Mucosa of descending colon (tissue), 3 donors: ENCODE measurements at places on chromosomes 7 and 10. TPM values are rescaled to one million over a fixed set of nuclear protein-coding genes. Genes with fewer than 3 reads are reported as not detected.

GPR15LG gene
- 467 TPM for total RNA-seq

FAM131B gene
- total RNA-seq: 0.43 TPM

CASP7 gene
- 186 TPM for total RNA-seq

PUS7 gene
- 8.2 TPM for total RNA-seq

HOXA5 gene
- total RNA-seq: 26.6 TPM

FKBP6 gene
- total RNA-seq: not detected

KNDC1 gene
- total RNA-seq: 0.60 TPM

CPN1 gene
- total RNA-seq: 0.14 TPM

EEPD1 gene
- 16.3 TPM for total RNA-seq

ADGRA1 gene
- not detected for total RNA-seq

ZKSCAN5 gene
- 5.9 TPM for total RNA-seq

MET gene
- 35.1 TPM for total RNA-seq

CARD11 gene
- 3.2 TPM for total RNA-seq

ABCB4 gene
- 1.4 TPM for total RNA-seq

CFAP69 gene
- total RNA-seq: 4.5 TPM

- DNase-seq: no peak
These were observed 68.2 kb downstream of the CFTR start for GRCh38 chr7:117548035-117548434.

DNA sequence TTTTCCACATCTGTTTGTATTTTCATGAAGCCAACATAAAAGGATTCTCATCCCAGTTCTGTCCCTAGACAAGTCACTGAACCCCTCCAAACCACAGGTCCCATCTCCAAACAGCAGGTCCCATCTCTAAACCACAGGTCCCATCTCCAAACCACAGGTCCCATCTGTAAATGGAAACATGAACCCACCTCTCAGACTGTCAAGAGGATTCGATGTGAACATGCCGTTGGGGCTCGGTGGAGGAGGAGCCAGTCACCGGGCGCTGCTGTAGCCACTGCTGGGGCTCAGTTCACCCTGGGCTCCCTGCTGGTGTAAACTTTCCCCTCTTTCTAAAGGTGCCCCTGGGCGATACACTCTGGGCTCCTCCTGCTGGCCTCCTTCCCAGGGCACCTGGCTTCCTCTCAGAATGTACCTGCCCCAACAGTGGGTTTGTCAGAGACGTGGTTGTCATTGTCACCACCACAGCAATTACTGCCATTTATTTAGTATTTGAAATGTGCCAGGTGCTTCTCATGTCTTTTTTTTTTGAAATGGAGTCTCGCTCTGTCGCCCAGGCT, 13.0 kb downstream of the LHPP start:
- no peak for DNase-seq

GRCh38 chr10:3000048-3000447, 67.3 kb upstream of the PFKP start:
- DNase-seq: no peak

GRCh38 chr7:41786404-41786803, 83.5 kb upstream of the INHBA start:
- no peak for DNase-seq

- DNase-seq: no peak
These were observed 1.3 kb upstream of the CUL1 start for GRCh38 chr7:148697256-148698006.

- DNase-seq: no peak
These were observed 47.6 kb downstream of the POT1 start for GRCh38 chr7:124881981-124882380.

DNA sequence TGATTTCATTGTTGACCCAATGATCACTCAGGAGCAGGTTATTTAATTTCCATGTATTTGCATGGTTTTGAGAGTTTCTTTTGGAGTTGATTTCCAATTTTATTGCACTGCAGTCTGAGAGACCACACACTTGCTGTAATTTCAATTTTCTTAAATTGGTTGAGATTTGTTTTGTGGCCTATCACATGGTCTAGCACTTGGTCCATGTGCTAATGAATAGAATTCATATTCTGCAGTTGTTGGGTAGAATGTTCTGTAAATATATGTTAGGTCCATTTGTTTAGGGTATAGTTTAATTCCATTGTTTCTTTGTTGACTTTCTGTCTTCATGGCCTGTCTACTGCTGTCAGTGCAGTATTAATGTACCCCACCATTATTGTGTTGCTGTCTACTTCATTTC, 36.3 kb upstream of the PPP1R9A start:
- DNase-seq: no peak

DNA sequence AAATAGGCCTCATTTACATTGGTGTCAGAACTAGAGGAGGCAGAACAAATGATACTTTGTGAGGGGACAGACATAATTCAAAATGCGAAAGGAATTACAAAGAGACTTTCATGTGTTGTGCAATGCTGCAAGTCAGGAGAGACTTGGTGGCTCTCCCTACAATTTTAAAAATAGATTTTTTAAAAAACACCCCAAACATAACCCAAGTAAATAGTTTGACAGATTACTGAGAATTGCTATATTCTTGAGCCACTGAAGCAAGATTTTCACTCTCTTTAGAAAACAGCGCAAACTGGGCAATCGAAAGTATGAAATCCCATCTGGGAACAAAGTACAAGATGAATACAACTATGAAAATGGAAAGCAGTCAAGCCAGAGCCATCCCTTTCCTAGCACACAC, 126.3 kb upstream of the NPY start:
- DNase-seq: no peak

GRCh38 chr10:95792874-95793285, 36.9 kb downstream of the ENTPD1 start:
- DNase-seq: no peak

DNA sequence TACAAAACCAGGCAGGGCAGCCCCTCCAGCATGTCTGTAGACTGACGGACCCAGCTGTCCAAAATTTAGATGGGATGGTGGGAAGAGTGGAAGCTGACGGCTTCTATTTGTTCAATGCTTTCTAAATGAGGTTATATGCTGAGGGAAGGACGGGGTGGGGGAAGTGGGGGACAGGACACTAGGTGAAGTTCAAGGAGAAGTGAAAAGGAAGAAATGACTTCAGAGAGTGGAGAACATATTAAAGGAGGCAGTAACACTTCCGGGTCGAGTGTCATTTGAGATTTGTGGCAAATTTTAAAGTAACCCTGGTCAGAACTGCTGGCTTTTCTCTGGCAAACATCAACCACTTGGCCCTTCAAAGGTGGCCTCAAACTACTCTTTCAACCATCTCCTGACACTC, 9.4 kb downstream of the PIP4K2A start:
- no peak for DNase-seq

GRCh38 chr10:852386-852785, 79.1 kb downstream of the LARP4B start:
- no peak for DNase-seq

DNA sequence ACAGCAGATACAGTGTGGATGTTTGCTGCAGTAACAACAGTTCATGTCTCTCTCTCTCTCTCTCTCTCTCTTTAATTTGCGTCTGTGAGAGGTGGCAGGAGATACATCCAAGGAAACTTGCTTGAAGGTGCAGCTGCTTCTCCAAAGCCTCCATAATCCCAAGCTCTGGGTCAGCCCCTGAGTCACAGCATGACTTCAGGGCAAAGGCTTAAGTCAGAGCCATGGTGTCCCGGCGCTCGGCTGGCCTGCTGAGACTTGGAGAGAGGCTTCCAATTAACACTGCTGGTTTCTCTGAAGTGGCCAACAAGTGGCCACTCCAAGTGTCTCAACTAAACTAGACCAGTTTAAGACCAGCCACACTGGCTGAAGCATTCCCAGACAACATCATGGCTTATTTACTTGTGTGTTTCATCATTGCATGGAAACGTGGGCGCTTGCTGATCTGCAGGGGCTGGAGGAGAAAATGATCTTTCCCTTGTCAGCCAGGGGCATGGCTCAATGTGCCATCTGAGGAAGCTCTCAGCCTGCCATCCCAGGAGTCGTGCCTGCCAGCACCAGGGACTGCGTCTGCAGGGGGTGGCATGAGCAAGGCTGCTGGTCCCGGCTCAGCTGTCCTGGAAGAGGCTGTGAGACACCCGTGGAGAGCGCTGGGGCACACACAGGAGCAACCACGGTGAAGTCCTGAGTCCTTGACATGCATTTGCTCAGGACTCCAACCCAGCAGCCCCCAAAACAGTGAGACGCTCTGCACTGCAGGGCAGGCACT, 254.2 kb downstream of the COBL start:
- DNase-seq: no peak

GRCh38 chr7:135964274-135964673, 12.9 kb downstream of the MTPN start:
- no peak for DNase-seq

GRCh38 chr7:140047197-140047596, 15.6 kb downstream of the PARP12 start:
- DNase-seq: no peak

- DNase-seq: no peak
These were observed 64.2 kb downstream of the CUL2 start for GRCh38 chr10:35025916-35026315.

DNA sequence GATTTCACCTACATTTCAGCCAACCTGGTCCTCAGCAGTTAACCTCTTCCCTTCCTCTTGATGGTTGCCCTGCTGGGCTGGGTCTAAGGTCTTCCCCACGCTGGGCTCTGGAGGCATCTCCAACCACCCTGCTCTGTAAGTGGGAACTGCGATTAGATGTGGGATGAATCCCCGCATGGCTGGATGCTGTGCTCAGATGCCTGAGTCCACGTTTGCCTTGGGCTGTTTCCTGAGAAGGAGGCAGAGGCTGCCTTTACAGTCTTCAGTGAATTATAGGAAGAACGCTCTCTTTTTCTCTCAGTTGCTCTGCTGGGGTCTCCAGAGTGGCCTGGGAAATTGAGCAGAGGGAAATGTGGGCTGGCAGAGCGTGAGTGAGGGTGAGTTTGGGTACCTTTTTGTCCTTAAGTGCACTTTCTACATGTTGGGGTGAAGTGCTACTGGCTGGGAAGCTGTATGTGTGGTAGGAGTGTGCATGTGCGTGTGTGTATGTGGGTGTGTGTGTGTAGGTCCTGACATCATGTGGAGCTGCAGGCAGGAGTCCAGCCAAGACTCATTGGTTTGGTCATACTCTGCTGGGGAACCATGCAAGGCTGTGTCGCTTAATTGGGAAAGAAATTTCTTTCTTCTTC, 1.5 kb downstream of the GIMAP8 start:
- no peak for DNase-seq

GRCh38 chr10:63703113-63703670, 182.0 kb downstream of the REEP3 start:
- DNase-seq: no peak

GRCh38 chr7:24034251-24034650, 249.7 kb upstream of the NPY start:
- no peak for DNase-seq

DNA sequence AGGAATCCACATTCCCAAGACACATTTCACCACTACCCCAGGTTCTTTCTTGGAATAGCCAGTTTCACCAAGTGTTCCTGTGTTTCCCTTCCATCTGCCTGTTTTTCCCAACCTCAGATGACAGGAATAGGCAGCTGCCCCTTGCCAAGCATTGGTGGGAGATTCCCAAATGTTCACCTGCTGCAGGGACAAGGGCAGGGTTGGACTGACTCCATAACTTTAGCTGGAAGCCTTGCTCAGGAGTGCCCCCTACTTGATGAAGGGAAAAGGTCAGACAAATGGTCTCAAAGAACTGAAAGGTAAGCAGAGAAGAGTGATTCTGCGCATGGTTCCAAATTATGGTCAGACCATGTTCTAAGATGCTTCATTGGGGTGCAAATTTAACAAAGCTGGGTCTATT, 45.1 kb upstream of the LYZL1 start:
- no peak for DNase-seq

- peak; percentile 85 for DNase-seq
These were observed at the start of gene FAM53B for GRCh38 chr10:124744102-124745050. TSS of gene FAM53B (minus strand) at chr10:124744378. CDS start at chr10:124706713, 37,665 bp downstream.

GRCh38 chr10:51596695-51597094, 102.7 kb downstream of the CSTF2T start:
- no peak for DNase-seq

DNA sequence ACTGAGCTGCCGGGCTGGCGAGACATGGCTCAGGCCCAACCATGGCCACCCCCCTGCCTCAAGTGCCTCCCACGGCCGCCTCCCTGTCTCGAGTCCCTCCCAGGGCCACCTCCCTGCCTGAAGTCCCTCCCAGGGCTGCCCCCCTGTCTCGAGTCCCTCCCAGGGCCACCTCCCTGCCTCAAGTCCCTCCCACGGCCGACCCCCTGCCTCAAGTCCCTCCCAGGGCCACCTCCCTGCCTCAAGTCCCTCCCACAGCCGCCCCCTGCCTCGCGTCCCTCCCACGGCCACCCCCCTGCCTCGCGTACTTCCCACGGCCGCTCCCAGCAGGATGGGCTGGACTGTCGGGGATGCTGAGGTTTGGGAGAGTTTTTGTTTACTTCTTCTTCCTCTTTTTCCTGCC, 462.5 kb downstream of the PTPRN2 start:
- DNase-seq: no peak

DNA sequence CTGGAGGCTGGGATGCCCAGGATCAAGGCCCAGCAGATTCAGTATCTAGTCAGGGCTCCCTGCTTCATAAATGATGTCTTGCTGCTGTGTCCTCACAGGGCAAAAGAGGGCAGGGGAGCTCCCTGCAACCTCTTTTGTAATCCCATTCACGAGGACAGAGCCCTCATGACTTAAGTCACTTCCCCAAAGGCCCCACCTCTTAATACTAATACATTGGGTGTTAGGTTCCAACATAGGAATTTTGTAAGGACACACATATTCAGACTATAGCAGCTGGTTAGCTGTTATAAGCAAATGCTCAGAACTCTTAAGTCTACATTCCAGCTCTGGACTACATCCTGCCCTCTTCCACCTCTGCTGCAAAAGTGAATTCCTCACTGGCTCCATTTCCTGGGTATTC, 63.0 kb downstream of the VOPP1 start:
- DNase-seq: no peak

DNA sequence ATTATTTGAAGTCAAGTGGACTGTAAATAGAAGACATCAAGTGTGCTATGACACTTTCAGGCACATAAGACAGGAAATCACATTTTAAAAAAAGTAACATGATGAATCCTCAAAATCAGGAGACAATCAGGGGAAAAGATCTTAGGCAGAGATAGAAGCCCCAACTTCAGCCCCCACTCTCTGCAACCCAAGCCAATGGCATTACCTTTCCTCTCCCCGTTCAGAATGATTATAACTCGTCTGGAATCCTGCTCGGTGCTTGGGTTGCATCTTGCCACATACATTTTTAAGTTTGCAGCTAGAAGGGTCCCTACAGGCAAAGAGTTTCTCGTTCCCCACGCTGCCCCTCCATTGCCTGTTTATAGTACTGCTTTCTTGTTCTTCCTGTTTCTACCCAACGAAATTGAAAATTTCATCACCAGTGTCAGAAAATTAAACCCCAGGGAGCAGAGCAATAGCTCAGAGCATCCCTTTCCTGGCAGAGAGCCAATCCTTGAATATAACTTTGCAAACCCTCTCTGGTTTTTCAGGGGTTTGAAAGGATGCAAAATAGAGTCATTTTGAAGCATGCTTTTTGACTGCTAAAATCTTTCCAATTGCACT, 260.5 kb upstream of the AOAH start:
- no peak for DNase-seq

DNA sequence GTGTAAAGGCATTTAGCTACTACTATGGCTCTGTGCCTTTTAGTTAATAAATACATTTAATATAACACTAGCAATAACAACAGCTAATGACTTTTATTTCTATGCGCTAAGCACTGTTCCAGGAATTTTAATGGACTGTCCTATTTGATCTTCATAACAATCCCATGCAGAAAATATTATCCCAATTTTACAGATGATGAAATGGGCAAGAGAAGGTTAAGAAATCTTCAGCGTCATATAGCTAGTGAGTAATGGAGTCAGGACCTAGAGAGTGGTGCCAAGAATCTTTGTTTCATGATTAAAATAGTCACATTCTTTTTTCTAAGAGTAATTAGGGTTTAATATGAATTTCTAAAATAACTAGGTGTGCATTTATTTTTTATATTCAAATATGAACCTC, 32.4 kb downstream of the ACTA2 start:
- DNase-seq: no peak

GRCh38 chr10:5895804-5896203, 5.8 kb downstream of the FBH1 start:
- no peak for DNase-seq
